ENCODE measurements at places on chromosomes 7 and 10. TPM values are rescaled to one million over a fixed set of nuclear protein-coding genes. Genes with fewer than 3 reads are reported as not detected.

The MYPN gene
- under 0.01 TPM for total RNA-seq

The SLC26A4 gene
- 8.0 TPM for total RNA-seq

The ZCCHC24 gene
- 7.3 TPM for total RNA-seq

The REPIN1 gene
- total RNA-seq, result 83.9 TPM

The CNNM1 gene
- not detected for total RNA-seq

The DNAJC12 gene
- 4.1 TPM for total RNA-seq

The RRP12 gene
- 10.4 TPM for total RNA-seq

The FAM20C gene
- 2.7 TPM for total RNA-seq

The KLF14 gene
- not detected for total RNA-seq

The LIPN gene
- not detected for total RNA-seq

The IDI2 gene
- total RNA-seq, result not detected

The TWIST1 gene
- total RNA-seq, result not detected

The TCERG1L gene
- total RNA-seq, result not detected

The DDX21 gene
- 102 TPM for total RNA-seq

The PPIA gene
- 4,000 TPM for total RNA-seq
